Activated T-helper 9 cell treated with anti-CD3 and anti-CD28 coated beads, Interleukin-2, amount 50 U/mL, for 16 hours (primary cell): ENCODE measurements at places on chromosomes 2 and 18.

GRCh38 chr18:77164763-77165485 lies 32.3 kb upstream of the MBP start:
- DNase-seq: no peak

GRCh38 chr18:63162271-63163014 lies 157.1 kb downstream of the BCL2 start:
- no peak for DNase-seq

DNA sequence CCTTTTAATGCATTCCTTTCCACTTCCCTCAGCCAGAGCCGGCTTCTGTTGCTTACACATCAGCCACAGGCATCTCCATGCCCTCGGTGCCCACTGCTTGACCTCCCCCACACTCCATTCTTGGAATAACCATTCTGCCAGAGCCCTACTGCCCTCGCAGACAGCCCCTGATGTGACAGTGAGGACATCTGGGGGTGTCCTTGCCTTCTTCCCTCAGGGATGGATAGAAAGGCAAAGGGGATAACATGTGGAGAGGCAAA lies 6.4 kb upstream of the NPPC start:
- no peak for DNase-seq

GRCh38 chr2:225310745-225311144 lies 88.8 kb upstream of the NYAP2 start:
- no peak for DNase-seq

DNA sequence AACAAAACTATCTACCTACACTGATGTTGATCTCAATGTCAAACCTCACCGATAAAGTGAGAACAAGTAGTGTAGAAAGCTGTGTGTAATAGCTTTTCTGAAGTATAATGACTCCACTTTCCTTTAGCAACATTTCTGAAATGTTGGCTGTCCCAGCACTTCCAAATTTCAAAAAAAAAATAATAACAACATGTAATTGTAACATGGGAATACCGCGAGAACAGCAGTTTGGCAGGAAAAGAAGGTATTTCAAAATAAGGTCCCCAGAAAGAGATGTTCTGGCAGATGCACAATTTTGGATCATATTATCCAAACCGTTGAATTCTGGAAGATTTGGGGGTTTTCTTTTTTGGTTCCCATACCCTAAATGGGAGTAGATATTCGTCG lies 352.0 kb downstream of the ARHGAP15 start:
- DNase-seq: no peak

GRCh38 chr2:238396663-238397062 lies 30.1 kb upstream of the ASB1 start:
- DNase-seq: no peak

DNA sequence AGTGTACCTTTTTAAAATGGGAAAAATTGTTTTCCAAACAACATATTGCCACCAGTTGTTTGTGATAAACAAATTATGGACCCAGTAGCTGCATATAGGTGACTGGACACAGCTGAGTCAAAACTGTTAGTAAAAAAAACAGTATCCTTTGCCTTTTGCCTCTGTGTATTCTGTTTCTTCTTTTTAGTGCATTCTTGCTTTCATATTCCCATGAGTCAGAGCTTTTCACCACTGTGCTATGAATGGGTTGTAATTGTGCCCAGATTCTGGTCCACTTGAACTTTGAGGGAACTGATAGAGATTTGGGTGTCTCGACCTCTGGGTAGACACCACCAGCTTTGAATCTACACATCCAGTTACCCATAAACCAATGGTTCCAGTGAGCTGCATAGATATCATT lies 1441.9 kb upstream of the ZEB2 start:
- no peak for DNase-seq
